IPS DF 6.9 (cell line): ENCODE measurements at places on chromosomes 6 and 20.
A peak's percentile ranks its signal among the peaks of the same experiment; 100 is the strongest.

- DNase-seq = no peak
These were observed 1.3 kb upstream of the DDR1 start for GRCh38 chr6:30882759-30883684.

GRCh38 chr6:98054453-98054852, 771.4 kb upstream of the MMS22L start:
- DNase-seq = no peak

DNA sequence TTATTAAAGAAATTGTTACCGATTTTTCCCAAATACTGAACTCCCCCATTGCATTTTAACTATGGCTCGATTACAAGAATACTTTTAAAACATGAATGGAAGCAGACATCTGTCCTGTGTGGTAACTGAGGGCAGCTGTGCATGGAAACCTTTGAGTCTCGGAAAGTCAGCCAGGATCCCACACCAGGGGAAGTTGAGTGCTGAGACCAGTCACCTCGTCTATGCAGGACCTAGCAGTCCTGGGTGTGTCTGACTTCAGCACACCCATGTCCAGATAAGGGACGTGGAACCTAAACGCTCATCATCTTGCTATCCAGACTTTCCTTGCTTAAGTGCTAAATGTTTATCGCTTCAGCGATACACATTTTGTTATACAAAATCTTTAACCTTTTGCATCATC, 6.1 kb downstream of the RIN2 start:
- DNase-seq = no peak

DNA sequence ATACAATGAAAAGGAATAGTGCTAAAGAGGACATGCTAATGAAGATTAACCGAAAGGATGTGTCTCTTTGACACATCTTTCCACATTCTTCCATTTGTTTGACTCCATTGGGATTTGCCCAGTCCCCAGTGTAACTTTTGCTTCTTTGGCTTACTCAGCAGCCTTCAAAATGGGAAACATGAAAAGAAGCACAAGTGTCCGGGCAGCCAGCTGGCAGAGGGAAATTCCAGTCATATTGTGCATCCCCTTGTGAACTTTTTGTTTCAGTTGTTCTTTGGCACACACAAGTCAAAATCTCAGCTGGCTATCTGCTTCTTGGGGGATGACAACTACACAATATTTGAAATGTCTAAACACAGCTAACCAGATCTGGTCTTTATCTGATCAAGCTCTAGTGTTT, 157.4 kb downstream of the OGFRL1 start:
- DNase-seq = no peak

DNA sequence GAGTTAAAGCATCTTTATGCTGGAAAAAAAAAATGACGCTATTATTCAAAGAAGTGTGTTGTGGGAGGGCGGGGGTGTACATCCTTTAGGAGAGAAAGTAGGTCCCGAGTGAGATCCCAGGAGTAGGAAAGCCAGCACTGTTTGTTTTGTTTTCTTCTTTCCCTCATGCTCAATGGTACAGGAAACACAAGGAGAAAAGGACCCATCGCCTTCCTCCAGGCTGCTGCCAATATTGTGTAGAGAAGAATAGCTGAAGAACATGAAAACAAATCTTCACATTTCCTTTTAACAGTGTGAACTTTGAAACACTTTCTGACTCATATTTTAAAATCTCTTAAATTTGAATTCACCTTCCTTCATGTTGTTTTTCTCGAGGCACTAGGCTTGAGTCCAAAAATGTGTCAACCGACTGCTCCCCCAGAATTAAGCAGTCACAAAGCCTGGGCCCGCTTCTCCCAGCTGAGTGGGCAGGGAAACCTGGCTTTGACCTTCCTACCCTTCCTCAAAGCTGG, 22.3 kb downstream of the PPP1R16B start:
- DNase-seq = no peak

GRCh38 chr6:11172501-11173327, 59.8 kb downstream of the NEDD9 start:
- peak; percentile 70 for DNase-seq
